CD4-positive, alpha-beta T cell treated with Interleukin-6 at 100 ng/mL for 8 hours (primary cell): ENCODE measurements at places on chromosomes 1 and 21.
A peak's percentile ranks its signal among the peaks of the same experiment; 100 is the strongest.

GRCh38 chr1:7783178-7783711 lies 846 bp upstream of the PER3 start:
- no peak for DNase-seq

- DNase-seq: no peak
Measured at GRCh38 chr1:28343405-28343804, 14.6 kb downstream of the MED18 start.

GRCh38 chr1:147545133-147545532 lies 3.8 kb downstream of the BCL9 start:
- peak; percentile 93 for DNase-seq

GRCh38 chr1:39091845-39092645 lies 65.9 kb downstream of the NDUFS5 start:
- peak; percentile 46 for DNase-seq

- DNase-seq: no peak
Measured at GRCh38 chr1:248015803-248016202, 2.3 kb downstream of the OR2L5 start.

DNA sequence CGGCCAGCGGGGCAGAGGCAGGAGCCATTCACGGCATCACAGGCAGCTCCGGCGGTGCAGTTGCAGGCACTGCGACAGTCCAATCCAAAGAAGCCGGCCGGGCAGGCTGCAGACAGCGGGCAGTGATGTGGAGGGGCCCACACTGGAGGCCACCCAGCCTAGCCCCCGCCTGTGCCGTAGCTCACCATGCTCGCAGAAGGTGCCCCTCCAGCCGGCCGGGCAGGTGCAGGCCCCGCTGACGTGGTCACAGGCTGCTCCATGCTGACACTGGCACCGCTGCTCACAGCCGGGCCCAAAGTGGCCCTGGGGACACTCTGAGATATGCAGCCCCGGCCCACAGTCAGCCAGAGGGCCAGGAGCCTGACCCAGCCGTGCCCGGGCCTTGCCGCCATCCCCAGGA lies 45.1 kb downstream of the ARHGEF16 start:
- no peak for DNase-seq

GRCh38 chr1:87220993-87221392 lies 107.7 kb upstream of the LMO4 start:
- no peak for DNase-seq

DNA sequence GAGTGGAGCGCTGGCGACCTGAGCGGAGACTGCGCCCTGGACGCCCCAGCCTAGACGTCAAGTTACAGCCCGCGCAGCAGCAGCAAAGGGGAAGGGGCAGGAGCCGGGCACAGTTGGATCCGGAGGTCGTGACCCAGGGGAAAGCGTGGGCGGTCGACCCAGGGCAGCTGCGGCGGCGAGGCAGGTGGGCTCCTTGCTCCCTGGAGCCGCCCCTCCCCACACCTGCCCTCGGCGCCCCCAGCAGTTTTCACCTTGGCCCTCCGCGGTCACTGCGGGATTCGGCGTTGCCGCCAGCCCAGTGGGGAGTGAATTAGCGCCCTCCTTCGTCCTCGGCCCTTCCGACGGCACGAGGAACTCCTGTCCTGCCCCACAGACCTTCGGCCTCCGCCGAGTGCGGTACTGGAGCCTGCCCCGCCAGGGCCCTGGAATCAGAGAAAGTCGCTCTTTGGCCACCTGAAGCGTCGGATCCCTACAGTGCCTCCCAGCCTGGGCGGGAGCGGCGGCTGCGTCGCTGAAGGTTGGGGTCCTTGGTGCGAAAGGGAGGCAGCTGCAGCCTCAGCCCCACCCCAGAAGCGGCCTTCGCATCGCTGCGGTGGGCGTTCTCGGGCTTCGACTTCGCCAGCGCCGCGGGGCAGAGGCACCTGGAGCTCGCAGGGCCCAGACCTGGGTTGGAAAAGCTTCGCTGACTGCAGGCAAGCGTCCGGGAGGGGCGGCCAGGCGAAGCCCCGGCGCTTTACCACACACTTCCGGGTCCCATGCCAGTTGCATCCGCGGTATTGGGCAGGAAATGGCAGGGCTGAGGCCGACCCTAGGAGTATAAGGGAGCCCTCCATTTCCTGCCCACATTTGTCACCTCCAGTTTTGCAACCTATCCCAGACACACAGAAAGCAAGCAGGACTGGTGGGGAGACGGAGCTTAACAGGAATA lies 4.2 kb downstream of the TFAP2E start:
- peak; percentile 65 for DNase-seq

DNA sequence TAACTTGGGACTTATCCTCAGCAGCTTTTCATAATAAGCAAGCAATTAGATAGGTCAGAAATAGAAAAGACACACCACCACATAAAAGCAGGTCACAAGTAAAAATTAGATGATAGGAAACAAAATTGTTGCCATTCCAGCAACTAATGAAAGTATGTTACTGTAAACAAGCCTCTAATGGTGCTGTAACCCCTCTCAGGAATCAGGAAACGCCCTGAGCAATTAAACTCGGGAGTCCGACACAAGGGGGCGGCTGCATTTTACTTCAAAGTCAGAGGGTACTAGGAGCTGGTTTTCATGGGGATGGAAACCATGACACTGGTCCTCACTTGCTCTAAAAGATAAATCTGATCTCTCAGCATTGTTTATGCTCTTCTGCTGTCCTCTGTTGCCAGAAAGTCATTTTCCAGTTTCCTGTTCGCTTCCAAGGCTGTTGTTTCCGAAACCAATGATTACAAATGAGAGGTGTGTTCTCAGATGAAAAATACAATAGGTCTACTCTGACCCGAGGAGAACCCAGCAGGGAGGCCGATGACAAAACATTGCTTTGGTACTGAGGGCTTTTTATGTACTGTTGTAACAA lies 93.4 kb downstream of the TGFBR3 start:
- DNase-seq: no peak

- no peak for DNase-seq
Measured at GRCh38 chr1:18513995-18514394, 33.3 kb downstream of the KLHDC7A start.

GRCh38 chr1:22975694-22976093 lies 3.0 kb upstream of the LACTBL1 start:
- no peak for DNase-seq
